ENCODE measurements at places on chromosomes 3 and 15.

GRCh38 chr15:58019503-58020376 lies 45.8 kb downstream of the ALDH1A2 start:
- no peak for DNase-seq

- DNase-seq = no peak
Measured at GRCh38 chr3:188417766-188418165, 263.8 kb downstream of the LPP start.

- DNase-seq = no peak
Measured at GRCh38 chr3:188901671-188902287, 270.0 kb upstream of the TPRG1 start.

DNA sequence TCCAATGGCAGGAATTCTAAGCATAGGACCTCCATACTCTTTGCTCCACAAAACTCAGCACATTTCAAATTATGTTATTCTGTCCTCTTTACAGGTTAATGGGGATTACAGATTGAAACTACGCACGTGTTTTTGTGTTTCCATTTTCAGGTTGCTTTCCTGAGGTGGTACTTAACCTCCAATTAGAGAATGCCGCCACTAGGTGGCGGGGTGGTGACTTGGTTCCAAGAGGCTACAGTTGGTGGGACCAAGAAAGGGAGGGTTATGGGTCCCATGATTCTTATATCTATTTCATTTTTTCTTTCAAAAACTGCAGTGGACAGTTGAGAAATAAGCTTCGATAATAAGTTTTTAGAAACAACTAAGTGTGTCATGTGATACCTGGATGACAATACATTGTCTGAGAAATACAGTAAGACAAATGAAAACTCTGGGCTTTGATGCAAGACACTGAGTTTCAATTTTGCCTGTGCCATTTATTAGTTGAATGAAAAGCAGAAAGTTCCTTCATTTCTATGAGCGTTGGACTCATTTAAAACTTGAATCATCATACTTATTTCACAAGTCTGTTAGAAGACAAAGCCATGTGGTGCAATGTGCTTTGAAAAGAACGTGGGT lies 539.0 kb downstream of the FGF12 start:
- no peak for DNase-seq

DNA sequence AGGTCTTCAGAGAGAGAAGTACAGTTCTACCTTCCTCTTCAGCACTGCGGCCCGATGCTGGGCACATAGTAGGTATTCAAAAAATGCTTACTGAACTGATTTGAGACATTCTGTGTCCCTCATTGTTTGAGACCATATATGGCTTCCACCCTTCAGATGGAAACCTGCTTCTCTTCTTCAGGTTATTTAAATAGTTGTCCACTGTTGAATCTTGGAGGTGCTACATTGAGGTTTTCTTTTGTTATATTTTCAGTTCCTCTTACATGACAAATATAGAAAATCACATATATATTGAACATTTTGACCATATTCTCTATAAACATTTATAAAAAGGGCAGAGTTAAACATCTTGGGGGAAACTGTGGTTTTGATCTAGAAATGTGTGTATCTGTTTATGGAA lies 200.2 kb upstream of the LRRC3B start:
- DNase-seq = no peak

- DNase-seq = no peak
Measured at GRCh38 chr3:53846134-53846850, at the start of the genes CHDH and IL17RB. Gene CHDH (minus strand): TSS chr3:53846419. CDS start chr3:53824008, 22,411 bp downstream. Gene IL17RB (plus strand): TSS chr3:53846568. CDS start chr3:53846589, 21 bp downstream.

DNA sequence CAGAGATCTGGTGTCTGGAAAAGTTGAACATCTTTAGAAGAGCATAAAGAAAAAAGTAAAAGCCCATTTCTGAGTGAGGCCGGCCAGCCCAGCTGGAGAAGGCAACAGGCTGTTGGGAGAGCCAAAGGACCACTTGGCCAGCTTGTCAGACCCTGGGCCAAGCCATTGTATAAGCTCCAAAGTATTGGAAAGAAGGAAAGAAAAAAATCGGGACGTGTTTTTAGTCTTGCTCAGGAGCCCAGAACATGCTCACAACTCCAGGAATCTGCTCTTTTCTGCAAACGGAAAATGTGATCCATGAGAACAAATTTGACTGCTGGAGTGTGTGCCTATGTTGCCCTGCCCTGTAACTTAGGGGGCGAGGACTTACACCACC lies 10.4 kb upstream of the CLPX start:
- no peak for DNase-seq

DNA sequence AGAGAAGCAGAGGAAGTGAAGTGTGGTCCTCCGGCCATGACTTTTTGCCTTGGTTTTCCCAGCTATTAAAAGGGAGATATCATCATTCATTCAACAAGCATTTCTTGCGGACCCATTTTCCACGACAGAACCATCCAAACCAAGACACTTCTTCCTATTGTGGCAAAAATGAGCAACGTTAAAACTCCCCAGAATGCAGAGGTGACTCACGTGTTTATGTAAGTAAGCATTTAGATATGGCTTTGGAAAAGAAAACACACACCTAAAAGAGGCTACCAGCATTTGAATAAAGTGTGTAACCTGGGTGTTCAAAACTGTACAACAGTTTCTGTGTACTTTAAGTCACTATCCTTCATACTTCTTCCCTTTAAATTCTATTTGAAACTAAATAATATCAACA lies 181.3 kb downstream of the RORA start:
- no peak for DNase-seq

GRCh38 chr3:16461463-16462245 lies 51.8 kb downstream of the RFTN1 start:
- DNase-seq = no peak

DNA sequence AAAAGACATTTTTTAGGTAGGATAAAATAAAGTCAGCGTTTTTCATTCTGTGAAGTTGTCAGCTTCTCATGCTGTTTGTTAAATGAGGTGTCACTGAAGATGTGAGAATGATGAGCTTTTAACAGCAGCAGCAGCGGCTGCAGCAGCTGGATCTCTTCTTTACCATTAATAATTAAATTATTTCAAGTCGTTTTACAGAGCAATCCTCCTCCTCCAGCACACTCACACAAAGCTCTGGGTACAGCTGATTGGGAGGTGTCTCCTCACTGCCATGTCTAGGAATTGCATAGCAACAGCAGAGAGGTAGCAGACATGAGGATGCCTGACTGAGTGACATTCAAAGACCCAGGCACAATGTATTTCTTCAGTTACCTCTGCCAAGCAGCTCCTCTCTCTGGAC lies 46.7 kb upstream of the PLAAT1 start:
- no peak for DNase-seq

GRCh38 chr3:97793420-97794019 lies 28.3 kb upstream of the CRYBG3 start:
- no peak for DNase-seq

DNA sequence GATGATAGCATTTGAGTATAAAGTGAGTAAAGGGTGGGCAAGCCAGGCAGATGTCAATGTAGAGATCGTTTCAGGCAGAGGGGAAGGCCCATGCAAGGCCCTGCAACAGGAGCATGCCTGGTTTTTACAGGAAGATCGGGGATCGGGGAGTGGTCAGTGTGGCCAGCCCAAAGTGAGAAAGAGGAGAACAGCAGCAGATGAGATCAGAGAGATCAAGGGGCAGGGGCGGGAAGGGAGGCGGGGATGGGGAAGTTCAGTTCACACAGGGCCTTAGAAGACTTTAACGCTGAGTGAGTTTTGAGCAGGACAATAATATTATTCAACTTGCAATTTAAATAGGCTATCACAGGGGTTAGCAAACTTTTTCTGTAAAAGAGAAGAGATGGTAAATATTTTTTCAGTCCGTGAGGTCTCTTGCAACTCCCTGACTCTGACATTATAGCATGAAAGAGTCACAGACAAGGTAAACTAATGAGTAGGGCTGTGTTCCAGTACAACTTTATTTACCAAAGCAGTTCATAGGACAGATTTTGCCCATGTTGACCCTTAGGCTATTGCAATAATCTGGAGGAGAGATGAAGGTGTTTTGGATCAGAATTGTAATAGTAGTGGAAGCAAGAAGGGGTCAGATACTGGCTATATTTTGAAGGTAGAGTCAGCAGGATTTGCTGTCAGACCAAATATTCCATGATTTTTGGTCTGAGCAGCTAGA lies 12.4 kb upstream of the CD47 start:
- DNase-seq = no peak

DNA sequence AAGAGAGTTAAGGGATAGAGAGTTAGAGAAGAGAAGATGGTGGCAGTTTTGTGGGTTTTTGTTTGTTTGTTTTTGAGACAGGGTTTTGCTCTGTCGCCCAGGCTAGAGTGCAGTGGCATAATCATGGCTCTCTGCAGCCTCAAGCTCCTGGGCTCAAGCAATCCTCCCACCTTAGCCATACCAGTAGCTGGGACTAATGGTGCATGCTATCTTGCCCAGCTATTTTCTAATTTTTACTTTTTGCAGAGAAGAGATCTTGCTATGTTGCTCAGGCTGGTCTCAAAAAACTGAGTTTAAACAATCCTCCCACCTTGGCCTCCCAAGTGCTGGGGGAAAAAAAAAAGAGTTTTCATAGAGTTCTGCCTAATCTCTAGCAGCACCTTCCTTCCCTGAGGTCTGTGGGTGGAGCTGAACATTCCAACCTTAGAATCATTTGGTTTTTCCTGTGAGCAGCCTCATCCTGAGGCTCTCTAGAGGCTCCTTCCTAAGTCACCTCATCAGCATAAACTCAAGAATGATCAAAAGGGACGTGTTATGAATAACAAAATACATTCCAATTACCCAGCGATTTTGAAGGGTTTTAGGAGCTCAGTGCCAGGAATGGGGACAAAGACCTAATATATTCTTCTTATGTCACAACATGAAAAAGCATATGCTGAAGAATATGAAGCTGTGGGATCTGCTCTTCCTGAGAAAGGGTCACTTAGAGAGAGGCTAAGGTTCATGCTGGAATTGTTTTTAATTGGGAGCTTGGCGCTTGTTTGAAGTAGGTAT lies 180.6 kb downstream of the LSAMP start:
- DNase-seq = no peak

DNA sequence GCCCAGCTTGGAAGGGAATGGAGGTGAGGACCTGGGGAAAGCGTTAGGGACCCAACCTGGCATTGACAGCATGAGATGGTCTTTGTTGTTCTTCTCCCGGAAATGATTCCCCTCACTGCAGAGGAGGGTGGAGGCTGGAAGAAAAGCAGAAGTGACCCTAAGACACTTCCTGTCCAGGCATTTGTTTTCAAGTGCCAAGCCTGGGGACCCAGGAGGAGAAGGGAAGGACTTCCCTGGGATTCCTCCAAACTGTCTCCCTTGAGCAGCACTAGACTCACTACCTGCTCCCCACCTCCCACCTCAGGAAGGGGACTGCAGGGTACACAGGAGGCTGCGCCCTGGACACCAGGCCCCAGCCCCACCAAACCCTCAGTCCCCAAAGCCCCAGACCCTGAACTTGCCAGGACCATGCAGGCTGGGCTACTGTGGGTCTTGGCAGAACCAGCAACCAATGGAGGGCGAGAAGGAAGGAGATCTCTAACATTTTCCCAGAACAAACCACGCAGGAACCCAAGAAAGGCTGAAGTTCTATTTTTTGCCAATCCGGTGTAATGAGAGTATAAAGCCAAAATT lies 9.8 kb upstream of the VIPR1 start:
- no peak for DNase-seq

DNA sequence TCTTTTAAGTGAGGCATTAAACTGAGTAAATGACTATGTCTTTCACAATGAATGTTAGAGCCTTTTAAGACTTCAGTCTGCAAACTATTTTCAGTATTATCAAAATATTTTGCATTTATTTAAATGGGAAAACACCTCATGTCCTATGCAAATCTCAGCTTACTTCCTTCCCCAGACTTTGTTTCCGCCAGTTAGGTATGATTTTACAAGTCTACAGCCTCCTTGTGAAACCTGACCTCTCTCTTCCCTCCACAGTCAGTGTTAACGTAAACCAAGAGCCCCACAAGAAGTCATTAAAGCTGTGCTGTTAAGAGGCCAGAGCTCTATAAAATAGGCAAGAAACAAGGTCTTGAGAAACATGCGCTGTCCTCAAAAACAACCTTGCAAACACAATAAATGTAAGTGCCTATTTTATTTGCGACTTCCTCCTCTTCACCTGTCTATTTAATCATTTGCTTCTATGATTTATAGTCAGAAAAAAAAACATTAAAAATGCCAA lies 48.3 kb downstream of the PRTG start:
- DNase-seq = no peak

DNA sequence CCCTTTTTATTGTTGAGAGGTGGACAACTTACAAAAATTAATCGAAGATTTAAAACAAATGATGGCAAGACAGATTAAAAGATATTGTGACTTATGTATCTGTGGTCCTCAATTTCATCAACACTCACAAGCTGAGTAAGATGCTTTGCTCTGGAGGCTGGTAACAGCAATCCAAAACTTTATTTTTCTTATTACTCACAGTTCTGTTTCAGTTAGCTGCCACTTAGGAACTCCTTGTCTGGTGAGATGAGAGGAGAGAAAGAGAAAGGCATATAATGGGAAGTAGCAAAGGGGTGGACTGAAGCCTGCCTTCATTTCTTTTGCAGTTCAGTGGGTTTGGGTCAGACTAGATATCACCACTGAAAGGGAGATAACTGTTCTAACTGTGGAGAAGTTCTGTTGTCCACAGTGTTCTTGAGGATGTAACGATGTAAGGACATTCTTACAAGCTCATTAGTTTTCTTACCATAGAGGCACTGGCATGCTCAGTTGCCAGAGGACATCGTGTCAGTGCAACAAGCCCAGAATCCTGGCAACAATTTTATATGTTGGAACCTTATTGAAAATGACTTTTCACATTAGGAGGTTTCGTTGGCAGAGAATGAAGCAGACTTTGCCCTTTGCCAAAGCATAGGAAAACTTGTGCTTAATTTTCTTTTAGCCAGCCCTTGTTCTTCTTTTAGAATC lies 93.6 kb downstream of the PLCL2 start:
- no peak for DNase-seq

GRCh38 chr15:28913171-28913765 lies 27.5 kb downstream of the APBA2 start:
- DNase-seq = no peak

- no peak for DNase-seq
Measured at GRCh38 chr3:157077565-157077991, 82.4 kb downstream of the CCNL1 start.

DNA sequence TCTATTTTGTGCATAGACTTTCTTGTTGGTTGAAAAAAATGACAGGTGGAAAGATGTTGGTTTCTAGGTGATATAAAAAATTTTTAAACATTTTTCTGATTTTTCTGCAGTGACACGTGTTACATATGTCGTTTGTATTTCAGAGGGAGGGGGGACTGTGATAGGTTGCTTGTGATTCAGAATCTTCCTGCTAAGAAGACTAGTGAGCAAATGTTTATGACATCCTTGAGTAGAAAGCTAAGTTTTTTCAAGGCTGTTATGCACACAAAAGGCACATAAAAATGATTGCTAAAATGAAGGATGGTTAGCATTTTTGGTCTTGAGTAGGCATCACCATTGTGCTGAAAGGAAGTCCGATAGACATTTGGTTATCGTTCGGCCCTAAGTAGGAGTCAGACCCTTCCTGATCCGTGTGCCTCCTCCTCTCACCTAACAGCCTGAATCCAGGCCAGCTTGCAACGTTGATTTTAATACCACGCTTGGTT lies 1.5 kb downstream of the ZNF639 start:
- no peak for DNase-seq

GRCh38 chr15:83127547-83128150 lies 20.2 kb downstream of the TM6SF1 start:
- no peak for DNase-seq

All from stimulated activated CD8-positive, alpha-beta memory T cell treated with anti-CD3 and anti-CD28 coated beads, Interleukin-12 subunit alpha, Interleukin-12 subunit beta, amount 100 ng/mL, for 4 hours (primary cell).